ENCODE measurements at places on chromosomes 16 and 17.

GRCh38 chr17:79029327-79030009 lies 5.5 kb downstream of the C1QTNF1 start:
- DNase-seq = no peak

DNA sequence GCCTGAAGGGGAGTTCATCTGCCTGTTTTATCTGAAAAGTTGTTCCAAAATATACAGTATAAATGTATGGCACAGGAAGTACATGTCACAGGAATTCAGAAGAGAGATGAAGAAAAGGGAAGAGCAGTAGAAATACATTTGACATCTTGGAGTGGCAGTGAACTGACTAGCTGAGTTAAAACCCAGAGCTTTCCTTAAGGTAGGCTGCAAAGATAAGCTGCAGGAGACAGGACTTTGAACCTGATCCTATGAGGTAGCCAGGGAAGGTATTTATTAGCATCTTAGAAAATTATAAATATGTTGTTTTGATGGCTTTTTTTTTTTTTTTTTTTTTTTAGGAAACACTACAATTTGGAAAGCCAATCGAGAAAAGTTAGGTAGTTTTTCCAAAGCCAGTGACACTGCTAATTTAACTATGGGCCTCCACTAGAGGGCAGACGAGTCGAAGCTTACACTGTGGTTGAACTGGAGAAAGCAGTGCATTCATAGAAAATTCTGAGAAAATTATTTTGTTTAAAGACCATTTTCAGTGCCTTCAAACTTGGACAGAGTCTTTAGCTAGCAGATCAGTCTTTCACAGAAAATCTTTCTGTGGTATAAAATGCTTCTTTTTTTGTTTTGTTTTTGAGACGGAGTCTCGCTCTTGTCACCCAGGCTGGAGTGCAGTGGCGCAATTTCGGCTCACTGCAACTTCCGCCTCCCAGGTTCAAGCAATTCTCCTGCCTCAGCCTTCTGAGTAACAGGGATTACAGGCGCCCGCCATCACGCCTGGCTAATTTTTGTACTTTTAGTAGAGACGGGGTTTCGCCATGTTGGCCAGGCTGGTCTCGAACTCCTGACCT lies 122.3 kb downstream of the SSH2 start:
- DNase-seq = peak; percentile 45

GRCh38 chr16:55443434-55444346 lies 35.3 kb upstream of the MMP2 start:
- DNase-seq = no peak

DNA sequence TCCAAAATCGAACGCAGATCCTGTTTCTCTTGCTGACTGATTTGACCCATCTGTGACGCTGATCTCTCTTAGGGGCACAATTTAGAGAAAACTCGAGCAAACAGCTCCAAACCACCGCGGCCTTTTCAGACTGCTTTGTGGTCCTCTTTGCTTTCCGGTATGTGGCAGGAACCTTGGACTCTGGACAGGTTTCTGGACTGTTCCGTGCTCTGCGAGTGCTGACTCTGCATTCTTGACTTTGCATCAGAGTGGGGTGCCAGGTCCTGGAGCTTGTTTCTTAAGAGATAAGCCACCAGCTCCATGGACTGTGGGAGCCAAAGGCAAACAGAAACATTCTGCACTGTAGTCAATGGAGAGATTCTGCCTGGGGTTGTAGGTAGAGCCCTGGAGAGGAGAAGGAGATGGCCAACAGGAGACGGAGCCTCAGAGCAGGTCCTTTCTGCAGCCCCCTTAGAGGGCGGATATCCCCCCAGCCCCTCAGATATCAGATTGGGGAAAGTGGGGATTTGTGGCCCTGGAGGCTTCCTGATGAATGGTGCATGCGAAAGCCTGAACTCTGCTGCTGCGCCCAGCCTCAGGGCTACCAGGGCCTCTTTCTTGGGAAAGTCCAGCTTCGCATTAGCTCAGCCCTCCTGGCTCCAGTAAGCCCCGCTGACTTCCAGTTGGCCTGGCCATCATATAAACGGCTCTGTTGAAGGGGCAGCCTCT lies 65.6 kb downstream of the WIPI1 start:
- no peak for DNase-seq

Data from GM04504 (cell line).